ENCODE measurements at places on chromosomes 5 and 9.

- no peaks in the 10 kb centered on the region for H3K36me3 ChIP-seq
- DNase-seq, result no peak
- H3K27me3 ChIP-seq, result no peaks in the 10 kb centered on the region
- no peaks in the 10 kb centered on the region for H3K4me1 ChIP-seq
These were observed 868.5 kb upstream of the NUDT12 start for GRCh38 chr5:104431002-104431620.

DNA sequence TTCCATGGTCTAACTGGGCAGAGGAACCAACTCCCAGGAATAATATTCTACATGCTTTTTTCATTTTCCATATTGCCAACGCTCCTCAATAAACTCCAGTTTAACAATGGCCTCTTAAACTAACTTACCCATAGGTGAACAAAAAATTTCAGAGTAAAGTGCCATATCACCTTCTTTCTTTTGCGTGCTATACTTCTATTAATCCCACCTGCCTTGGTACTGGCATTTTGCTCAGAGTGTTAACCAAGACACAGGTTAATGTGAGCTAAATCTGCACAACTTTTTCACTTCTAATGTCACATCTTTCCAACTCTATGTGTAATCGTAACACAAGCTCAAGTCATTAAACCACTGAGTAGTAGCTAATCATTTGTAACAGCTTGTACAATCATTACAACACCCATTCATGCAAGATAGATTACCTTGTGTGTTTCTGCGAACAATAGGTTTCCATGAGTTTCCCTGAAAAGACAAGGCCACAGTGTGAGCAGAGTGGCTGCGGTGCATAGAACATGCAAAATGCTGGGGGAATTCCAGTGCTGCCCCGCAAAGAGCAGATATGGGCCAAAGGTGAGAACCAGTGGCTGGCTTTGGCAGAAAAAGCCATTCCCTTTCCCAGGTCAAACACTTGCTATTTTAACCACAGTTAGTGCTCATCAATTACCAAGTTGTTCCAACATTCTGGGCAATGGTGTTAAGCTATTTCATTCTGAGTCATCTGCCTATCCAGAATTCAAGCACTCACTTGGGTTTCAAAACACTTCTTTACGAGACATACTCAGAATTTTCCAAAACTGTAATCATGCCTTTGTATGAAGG, 42.8 kb downstream of the TIMD4 start:
- no peaks in the 10 kb centered on the region for H3K4me1 ChIP-seq
- no peak for DNase-seq
- no peaks in the 10 kb centered on the region for H3K36me3 ChIP-seq
- no peaks in the 10 kb centered on the region for H3K27me3 ChIP-seq

GRCh38 chr9:88184976-88185375, 46.7 kb upstream of the SPATA31C2 start:
- no peaks in the 10 kb centered on the region for H3K36me3 ChIP-seq
- no peaks in the 10 kb centered on the region for H3K4me1 ChIP-seq
- H3K27me3 ChIP-seq, result no peaks in the 10 kb centered on the region
- no peak overlapping the region for H3K27ac ChIP-seq
- DNase-seq, result no peak
- no peak overlapping the region for H3K4me3 ChIP-seq

DNA sequence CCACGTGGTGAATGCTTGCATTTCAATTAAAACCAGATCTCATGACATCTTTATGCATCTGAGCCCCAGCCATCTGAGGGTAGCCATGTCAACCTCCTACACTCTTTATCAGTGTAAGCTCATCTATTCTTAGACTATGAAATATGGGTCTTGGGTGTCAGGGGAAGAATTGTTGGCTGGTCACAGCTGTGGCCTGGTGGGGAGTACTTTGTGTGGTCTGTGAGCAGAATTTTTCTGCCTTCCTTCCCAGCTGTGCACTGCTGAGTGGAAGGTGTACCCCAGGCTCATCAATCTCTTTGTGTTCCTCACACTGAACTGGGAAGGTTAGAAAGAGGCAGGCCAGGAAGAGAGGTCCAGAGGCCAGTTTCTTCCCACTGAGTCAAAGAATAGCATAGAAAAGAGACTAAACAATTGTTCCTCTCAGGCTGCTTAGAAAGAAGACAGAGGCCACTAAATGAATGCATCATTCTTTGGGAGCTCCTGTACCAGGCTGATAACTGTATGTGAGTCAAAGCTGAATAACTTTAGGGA, 202.7 kb upstream of the RGMB start:
- H3K27ac ChIP-seq, result no peak overlapping the region
- no peaks in the 10 kb centered on the region for H3K36me3 ChIP-seq
- H3K4me3 ChIP-seq, result no peak overlapping the region
- no peaks in the 10 kb centered on the region for H3K27me3 ChIP-seq
- H3K4me1 ChIP-seq, result no peaks in the 10 kb centered on the region
- no peak for DNase-seq

DNA sequence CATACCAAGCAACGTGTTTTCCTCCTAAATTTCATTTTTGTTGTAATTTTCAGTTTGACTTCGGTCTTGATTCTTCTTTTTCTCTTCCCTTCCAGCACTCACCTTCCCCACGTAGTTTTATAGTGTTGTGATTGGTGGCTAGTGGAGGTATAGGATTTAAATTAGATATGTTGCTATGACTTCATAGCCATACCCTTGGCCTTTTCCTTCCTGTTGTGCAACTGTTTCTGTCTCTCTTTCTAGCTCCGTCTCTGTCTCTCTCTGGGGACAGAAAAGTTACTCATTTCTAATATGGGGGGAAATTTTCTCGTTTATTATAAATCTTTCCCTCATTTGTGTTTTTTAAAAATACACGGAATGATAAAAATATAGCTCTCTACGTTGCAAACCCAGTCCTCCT, 20.6 kb upstream of the C5orf24 start:
- H3K27me3 ChIP-seq, result no peaks in the 10 kb centered on the region
- DNase-seq, result no peak
- no peak overlapping the region for H3K27ac ChIP-seq
- H3K36me3 ChIP-seq, result no peaks in the 10 kb centered on the region
- H3K4me1 ChIP-seq, result no peaks in the 10 kb centered on the region
